ENCODE measurements at places on chromosomes 7 and 10.
A peak's percentile ranks its signal among the peaks of the same experiment; 100 is the strongest.

GRCh38 chr10:116769368-116769767, 27.0 kb upstream of the HSPA12A start:
- no peak for DNase-seq

- peak; percentile 8 for DNase-seq
Observed at GRCh38 chr10:101749047-101750016, 26.6 kb downstream of the FGF8 start.

- DNase-seq: peak; percentile 37
Observed at GRCh38 chr10:6769704-6770417, 189.8 kb upstream of the PRKCQ start.

DNA sequence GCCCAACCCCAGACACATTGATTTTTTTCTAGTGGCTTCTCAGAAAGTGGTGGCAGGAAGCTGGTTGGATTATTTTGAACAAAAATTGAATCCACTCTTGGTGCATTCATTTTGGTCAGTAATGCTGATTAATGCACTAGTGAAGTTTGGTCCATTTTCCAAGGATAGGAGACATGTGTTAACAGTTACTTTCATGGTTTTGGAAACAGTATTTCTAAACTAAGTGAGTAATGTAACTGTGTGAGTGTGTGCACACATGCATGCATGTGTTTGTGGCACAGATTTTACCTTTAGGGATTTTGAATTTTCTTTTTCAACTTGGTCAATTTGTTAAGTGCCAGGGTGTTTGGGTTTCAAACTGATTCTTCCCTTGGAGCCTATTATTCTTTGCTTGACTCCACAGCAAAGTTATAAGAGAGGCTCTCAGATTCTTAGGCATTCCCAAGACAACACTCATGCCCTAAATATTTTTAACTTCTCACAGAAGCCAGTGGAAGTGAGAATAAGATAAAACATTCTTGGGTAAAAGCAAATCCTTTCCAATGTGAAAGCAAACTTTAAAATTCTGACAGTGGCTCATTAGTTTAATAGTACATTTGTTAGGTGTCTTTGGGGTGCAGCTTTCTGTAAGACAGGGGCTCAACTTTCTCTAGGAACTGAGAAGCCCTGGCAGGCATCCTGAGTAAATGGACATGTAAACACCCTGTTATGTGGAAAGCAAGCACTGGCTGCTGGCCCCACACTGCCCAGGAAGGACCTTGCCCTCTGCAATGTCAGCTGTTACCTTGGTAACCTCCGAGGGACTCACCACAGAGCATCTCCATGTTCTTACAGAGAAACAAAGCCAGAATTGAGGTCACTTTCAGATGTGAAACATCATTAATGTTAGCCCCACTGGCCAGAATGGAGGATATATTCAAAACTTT, 68.4 kb downstream of the ASAH2B start:
- no peak for DNase-seq

DNA sequence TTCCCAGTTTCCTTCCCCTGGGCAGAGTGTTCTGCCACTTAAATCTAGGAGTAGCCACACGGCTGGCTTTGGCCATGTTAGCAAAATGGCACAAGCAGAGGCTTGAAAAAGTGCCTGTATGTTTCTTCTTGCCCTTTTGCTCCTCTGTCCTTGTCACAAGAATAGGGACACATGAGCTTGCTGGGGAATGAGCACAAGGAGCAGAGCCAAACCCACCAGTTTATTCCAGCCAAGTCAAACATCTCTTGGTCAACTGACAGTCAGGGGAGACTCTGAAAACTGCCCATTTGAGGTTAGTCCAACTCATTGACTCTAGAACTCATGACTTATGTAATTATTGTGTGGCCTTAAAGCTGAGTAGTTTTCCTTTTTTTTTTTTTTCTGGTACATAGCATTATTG, 739.7 kb upstream of the FZD8 start:
- no peak for DNase-seq

- DNase-seq: no peak
Observed at GRCh38 chr10:62580396-62580795, 206.2 kb downstream of the ZNF365 start.

DNA sequence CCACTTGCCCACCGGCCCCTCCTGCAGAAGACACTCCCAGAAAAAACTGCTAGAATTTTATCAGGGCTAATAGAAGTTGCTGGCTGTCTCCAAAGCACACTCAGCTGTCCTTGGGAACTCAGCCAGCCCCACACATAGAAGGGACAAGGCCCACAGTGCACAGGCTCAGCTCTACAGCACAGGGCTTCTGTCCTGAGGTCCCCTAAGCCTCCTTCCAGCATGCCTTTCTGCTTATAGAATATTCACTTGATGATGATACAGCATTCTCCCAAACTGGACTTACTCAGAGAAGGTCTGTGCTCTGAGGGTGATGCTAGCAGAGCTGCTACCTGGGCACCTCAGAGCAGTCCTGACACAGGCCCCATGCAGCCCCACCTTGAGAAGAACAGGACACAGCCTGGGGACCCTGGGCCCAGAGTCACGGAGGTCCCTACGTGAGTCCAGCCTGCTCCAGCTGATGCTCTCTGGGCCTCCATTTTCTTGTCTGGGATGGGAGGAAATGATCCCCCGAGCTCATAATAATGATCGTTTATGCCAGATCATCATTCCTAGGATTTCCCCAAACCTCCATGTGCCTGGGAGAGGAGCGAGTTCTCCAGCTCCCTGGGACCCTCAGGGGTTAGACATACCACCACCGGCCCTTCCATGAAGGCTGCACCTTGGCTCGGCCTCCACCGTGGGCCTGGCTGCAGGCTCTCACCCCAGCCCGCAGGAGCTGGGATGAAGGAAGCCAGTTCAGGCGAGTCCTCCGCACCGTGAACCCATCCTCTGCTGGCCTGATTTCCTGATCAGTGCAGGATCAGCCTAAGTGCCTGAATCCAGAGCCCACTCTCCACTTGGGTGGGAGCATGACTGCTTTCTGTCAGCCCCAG, 145.6 kb downstream of the ZNF248 start:
- no peak for DNase-seq

GRCh38 chr7:144622745-144623144, 213.1 kb downstream of the TPK1 start:
- no peak for DNase-seq
